ENCODE measurements at places on chromosomes 16 and 17.
A peak's percentile ranks its signal among the peaks of the same experiment; 100 is the strongest.

GRCh38 chr17:46179375-46179999 is 13.7 kb downstream of the KANSL1 start:
- no peak for DNase-seq

GRCh38 chr17:55053855-55054254 is 85.3 kb downstream of the STXBP4 start:
- DNase-seq = peak; percentile 2

DNA sequence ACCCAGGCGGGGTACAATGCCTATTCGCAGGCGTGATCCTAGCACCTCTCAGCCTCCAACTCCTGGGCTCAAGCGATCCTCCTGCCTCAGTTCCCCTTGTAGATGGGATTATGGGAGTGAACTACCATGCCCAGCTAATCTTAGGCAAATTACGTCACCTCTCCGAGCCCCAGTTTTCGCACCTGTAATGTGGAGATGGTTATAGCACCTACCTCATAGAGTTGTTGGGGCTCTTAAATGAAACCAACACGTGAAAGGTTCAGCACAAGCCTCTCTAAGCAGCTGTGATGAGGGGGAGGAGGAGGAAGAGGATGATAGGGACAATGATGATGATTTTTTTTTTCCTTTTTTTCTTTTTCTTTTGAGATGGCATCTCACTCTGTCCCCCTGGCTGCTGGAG is 59.9 kb downstream of the ABR start:
- no peak for DNase-seq

- peak; percentile 94 for DNase-seq
These were observed 17.9 kb upstream of the NSMCE1 start for GRCh38 chr16:27286451-27286850.

GRCh38 chr16:78990309-78990701 is 610.2 kb downstream of the MAF start:
- no peak for DNase-seq

Data from fibroblast of skin of right quadriceps (primary cell).